ENCODE measurements at places on chromosomes 6 and 20.

GRCh38 chr20:4885877-4886276 lies 115.4 kb downstream of the SLC23A2 start:
- no peak for DNase-seq

DNA sequence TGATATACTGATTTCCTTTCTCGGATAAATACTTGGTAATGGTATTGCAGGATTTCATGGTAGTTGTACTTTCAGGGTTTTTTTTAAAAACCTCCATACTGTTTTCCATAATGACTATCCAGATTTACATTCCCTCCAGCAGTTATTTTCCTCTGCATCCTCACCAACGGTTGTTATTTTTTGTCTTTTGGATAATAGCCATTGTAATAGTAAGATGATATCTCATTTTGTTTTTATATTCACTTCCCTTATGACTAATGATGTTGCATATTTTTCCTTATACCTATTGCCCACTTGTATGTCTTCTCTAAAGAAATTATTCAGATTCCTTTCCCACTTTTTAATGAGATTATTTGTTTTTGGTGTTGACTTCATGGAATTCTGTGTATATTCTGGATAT lies 231.0 kb downstream of the MEI4 start:
- no peak for DNase-seq

DNA sequence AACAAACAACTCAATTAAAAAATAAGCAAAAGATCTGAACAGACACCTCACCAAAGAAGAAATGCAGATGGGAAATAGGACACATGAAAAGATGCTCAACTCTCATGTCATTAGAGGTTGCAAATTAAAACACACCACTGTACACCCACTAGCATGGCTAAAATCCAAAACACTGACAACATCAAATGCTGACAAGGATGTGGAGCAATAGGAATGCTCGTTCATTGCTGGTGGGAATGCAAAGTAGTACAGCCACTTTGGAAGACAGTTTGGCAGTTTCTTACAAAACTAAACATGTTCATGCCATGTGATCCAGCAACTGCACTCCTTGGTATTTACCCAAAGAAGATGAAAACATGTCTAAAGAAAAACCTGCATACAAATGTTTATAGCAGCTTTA lies 47.2 kb downstream of the CDK19 start:
- no peak for DNase-seq

GRCh38 chr6:75755704-75756103 lies 6.7 kb downstream of the MYO6 start:
- DNase-seq, result no peak

DNA sequence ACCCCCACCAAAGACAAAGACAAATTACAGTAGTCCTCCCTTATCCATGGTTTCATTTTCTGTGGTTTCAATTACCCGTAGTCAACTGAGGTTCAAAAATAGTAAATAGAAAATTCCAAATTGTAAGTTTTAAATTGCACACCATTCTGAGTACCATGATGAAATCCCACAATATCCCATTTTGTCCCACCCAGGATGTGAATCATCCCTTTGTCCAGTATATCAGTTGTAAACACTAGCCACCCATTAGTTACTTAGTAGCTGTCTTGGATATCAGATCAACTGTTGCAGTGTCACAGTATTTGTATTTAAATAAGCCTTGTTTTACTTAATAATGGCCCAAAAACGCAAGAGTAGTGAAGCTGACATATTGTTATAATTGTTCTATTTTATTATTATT lies 364.0 kb upstream of the ARID1B start:
- DNase-seq, result no peak

DNA sequence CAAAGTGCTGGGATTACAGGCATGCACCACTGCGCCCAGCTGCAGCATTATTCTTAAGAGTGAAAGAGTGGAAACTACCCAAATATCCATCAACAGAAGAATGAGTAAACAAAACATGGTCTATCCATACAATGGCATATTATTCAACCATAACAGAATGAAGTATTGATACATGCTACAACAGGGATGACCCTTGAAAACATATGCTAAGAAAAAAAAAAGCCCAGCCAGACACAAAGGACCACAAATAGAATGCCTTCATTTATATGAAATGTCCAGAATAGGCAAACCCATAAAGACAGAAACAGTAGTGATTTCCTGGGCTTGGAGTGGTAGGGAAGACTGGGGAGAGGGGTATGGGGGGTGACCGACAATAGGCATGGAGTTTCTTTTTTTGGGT lies 7.1 kb downstream of the TUBB2B start:
- no peak for DNase-seq

GRCh38 chr20:32672982-32673851 lies 524 bp downstream of the C20orf203 start:
- no peak for DNase-seq

DNA sequence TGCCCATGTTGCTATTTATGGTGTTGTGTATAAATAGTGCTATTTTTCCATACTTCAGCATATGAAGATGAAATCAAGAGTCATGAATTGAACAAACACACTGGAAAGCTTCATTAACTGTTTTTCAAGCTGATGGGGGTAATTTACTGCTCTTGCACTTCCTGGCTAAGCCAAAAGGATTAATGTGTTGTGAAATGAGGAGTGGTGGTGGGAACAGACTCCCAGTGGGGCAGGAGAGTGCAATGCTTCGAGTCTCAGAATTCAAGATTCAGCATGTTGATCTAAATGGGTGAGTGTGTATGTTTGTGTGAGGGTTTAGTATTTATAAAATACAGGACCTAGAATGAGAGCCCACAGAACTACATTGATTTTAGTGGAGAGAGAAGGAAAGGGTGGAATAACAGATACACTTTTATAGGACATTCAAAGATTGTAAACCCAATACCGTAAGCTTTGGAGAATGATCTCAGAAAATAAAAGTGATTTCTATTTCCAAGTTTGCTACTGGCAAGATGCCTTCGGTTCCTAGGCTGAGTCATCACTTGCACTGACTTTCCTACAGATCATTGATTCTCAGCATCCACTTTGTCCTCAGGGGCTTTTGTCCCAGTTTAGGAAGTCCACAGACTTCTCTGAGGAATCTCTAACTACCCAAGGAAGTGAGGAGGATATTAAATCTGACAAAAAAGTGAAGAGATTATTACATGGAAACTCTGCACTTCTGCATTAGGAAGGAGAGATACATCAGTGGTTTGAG lies 303.6 kb downstream of the TRDN start:
- no peak for DNase-seq

GRCh38 chr6:1590580-1590979 lies 19.1 kb upstream of the FOXC1 start:
- no peak for DNase-seq

GRCh38 chr6:159013229-159013628 lies 13.2 kb upstream of the RSPH3 start:
- no peak for DNase-seq

DNA sequence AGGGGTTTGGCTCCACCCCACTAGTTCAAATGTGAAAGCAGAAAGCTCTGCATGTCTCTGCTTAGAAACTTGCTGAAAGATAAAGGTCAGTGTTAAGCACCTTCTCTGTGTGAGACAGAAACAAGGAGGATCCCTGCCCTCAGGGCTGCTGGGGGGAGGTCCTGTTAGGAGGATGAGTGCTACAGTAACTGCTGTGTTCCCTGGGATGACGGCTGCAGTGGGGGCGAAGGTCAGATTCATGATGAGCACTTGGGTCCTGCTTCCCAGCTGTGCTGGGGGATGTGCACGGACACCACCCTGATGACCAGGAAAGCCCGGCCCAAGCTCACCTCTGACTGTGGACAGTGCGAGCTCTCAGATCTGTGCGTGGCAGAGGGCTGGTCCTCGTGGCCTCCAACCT lies 252.6 kb downstream of the DLL1 start:
- no peak for DNase-seq

GRCh38 chr6:62328607-62329006 lies 42.6 kb upstream of the KHDRBS2 start:
- DNase-seq, result no peak

GRCh38 chr6:13425270-13425873 lies 62.0 kb downstream of the GFOD1 start:
- no peak for DNase-seq

DNA sequence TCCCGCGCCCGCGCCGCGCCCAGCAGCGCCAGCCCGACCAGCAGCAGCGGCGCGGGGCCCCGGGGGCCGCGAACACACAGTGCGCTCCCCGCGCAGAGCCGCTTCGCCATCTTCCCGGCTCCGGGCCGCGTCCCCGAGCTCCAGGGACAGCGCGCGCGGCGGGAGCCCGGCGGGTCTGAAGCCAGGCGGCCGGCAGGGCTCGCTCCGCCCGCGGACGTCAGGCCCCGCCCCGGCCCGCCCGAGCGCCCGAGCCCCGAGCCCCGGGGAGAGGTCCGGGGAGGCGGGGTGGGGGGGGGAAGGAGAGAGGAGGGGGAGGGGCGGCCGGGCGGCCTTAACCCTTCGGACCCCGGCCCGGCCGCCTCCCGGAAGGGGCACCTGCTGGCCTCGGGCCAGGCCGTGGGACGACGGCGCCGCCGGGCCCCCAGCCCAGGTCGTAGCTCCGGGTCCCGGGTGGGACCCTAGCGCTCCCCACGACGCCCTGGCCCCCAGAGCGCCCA lies at the start of gene LAMA5:
TSS of gene LAMA5 (minus strand) at position 177 of the 497 bp plus-strand sequence. CDS start at position 110, 67 bp downstream.
- peak; percentile 56 for DNase-seq

DNA sequence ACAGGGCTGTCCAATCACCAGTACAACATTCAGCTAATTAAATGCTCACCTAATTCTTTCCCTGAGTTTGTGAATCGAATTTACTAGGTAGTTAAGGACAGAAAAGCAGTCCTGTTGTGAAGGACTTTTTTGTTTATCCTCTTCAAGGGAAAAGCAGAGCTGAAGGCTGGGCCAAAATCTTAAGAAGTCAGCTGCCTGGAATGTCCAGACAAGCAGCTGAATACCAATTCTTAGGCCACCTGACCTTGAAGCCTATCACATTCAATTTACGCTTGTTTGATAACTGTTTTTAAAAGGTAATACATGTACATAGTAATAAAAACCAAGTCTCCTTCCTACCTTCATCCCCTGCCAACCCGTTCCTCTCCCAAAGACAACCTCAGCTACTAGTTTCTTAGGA lies 56.4 kb downstream of the UQCC1 start:
- DNase-seq, result no peak

DNA sequence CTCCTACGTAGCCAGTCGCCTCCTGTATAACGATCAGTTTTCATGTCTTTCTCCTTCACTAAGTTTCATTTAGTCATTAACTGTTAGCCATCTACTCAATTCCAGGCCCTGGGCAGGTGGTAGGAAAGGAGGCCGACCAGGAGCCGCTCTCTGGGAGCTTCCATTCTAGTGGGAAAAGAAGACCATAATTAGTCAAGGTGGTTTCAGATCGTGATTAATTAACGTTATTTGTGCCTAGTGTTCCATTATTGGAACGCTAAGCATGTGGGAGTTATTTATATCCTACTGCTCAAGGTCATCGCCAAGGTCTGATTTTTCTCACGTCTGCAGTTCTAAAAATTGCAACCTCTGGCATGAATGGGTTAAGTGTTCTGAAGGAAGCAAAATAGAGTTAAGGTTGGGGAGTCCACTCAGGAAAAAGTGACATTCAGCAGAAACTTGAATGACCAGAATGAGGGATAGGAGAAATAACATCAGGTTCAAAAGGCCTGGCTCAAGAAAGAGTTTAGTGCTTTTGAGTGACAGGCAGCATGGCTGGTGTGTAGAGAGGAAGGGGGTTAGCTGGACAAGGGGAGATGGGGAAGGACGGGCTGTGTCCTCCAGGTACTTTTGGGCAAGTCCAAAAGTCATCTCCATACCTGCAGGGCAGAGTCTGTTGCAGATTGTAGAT lies 812 bp downstream of the SLC9A8 start:
- DNase-seq, result no peak

- DNase-seq, result no peak
These were observed 4.8 kb upstream of the TUBB2B start for GRCh38 chr6:3232017-3232945.

DNA sequence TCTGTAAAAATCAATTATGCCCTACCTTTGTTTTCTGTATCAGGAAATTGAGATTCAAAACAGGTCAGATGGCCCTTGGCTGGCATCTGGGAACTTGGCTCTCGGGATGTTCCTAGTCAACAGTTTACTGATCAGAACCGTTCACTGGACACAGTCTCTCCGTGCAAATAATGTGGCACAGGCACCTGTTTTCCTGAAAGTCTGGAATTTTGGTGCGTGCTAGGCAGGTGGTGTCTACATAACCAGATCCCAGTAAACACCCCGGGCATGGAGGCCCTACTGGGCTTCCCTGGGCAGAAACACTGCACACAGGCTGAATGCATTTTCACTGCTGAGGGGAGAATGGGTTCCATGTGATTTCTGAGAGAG lies 7.5 kb downstream of the SNHG17 start:
- no peak for DNase-seq

DNA sequence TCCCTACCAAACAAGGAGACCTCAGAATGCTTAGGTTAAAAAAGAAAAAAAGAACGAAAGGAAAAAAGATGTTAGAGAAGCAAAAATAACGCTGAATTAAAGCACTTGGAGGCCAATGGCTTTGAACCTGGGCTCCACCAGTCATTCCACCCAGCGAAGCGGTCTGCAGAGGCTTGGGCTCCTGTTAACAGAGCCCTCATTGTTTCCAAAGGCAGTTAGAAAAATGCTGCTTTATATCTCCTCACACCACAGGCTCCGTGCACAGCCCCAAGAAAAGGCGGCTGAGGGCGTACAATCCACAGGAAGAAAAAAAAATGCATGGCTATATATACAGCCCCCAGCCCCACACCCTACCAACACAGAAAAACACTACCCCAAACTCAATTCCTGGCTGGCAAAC lies 255.9 kb downstream of the FOXC1 start:
- DNase-seq, result peak; percentile 95

DNA sequence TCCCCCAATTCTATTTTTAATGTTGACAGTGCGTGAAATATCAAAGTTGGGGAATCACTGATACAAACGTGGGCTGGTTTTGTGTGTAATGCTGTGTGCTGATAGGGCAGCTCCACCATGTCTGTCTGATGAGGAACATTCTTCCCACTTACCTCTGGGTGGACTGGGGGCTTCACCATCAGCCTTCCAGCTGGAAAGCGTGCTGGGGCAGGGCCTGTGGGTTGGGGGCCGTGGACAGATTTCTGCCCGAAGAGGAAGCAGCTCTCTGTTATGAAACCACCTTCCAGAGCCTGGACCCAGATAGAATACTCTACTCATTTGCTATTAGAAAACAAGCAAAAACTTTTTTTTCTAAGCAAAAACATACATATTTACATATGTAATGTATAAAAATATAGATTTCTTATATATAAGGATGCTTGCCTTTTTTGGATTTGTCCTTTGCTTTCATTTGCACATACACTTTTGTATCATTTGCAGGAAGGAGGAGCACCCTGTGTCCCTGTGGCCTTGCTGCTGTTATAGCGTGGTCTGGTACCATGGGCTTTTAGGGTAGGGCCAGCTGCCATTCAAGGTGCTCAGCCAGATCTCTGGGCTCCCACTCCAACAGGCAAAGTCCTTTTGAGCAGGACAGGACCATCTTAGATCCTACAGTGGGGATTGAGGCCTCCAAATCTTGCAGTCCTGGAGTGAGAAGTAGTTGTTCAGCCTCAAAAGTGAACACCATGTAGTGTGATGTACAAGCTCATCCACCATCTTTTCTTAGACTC lies 48.1 kb downstream of the DUSP22 start:
- no peak for DNase-seq

Measured in SK-MEL-5 (cell line).